Naive thymus-derived CD4-positive, alpha-beta T cell (primary cell): ENCODE measurements at places on chromosomes 3 and 15. TPM values are rescaled to one million over a fixed set of nuclear protein-coding genes. Genes with fewer than 3 reads are reported as not detected.

GRCh38 chr3:196463804-196464203 is 31.6 kb upstream of the UBXN7 start:
- H3K27ac ChIP-seq, result no peak overlapping the region
- DNase-seq, result no peak
- no peak overlapping the region for H3K4me3 ChIP-seq
- H3K4me1 ChIP-seq, result no peaks in the 10 kb centered on the region

DNA sequence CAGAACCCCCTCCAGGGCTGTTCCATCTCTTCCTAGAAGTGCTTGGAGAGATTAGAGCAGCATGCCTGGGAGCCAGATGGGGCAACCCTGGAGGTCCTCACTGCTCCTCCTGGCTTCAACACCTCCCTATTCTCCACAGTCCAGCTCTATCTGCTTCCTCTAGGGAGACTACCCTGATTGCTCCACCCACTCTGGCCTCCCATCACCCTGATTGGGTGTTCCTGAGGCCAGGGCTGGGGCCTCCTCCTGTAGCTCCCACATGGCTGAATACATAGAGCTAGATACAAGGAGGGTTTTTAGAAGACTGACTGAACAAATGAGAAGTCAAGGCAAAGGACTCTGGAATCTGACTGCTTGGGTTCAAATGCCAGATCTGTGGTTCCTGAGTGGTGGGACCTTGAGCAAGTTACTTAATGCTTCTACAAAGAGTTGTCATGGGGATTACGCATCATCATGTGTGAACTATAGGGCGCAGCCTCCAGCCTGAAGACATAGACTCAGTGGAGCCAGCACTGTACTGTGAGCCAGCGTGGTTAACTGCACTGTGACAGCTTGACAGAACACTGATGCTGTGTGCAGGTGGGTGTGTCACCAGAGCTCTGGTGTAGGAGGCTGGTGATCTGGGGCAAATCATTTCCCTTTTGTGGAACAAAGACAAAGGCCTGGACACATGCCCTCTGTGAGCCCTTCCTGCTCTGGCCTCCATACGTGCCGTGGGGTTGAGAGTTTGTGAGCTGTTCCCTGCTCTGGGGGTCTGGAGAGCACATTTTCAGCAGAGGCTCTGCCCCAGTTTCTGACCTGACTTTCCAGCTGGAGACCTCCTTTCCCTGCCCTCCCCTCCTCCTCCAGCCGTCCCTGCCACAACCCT is 74.8 kb downstream of the SCN5A start:
- H3K36me3 ChIP-seq, result no peaks in the 10 kb centered on the region
- H3K27me3 ChIP-seq, result no peaks in the 10 kb centered on the region
- H3K4me3 ChIP-seq, result no peak overlapping the region
- peak; percentile 15 for DNase-seq
- H3K27ac ChIP-seq, result no peak overlapping the region

GRCh38 chr3:15310491-15311370 is 21.7 kb downstream of the SH3BP5 start:
- no peak overlapping the region for H3K27ac ChIP-seq
- peak; percentile 18 for DNase-seq
- H3K4me1 ChIP-seq, result peaks cover 50% of the 10 kb centered on the region

- H3K27me3 ChIP-seq, result no peaks in the 10 kb centered on the region
- no peak overlapping the region for H3K4me3 ChIP-seq
- no peak for DNase-seq
- no peaks in the 10 kb centered on the region for H3K4me1 ChIP-seq
- no peaks in the 10 kb centered on the region for H3K36me3 ChIP-seq
Observed at GRCh38 chr3:151931171-151931570, 57.7 kb downstream of the SUCNR1 start.

- no peak overlapping the region for H3K27ac ChIP-seq
- H3K4me1 ChIP-seq, result no peaks in the 10 kb centered on the region
- H3K4me3 ChIP-seq, result no peak overlapping the region
- no peak for DNase-seq
- H3K27me3 ChIP-seq, result no peaks in the 10 kb centered on the region
- no peaks in the 10 kb centered on the region for H3K36me3 ChIP-seq
Observed at GRCh38 chr15:78417754-78418630, 20.0 kb upstream of the IREB2 start.

DNA sequence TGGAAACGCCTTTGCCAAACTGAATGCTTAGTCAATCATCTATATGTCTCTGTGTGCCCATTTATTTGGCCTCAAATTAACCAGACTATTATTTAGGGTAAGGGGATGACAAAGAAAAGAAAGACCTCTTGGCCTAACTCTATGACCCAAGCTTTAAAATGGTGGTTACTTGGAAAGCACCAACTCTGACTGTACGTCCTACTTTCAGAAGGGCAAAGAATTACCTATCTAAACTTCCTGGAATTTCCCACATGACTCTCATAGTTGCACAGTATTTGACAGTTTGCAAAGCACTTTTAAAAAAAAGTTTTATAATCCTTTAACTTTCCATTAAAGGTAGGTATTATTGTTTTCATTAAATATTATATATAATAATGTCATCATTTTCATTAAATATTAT is 6.3 kb upstream of the MTHFS start:
- H3K27ac ChIP-seq, result no peak overlapping the region
- H3K4me1 ChIP-seq, result no peaks in the 10 kb centered on the region
- H3K27me3 ChIP-seq, result no peaks in the 10 kb centered on the region
- H3K4me3 ChIP-seq, result no peak overlapping the region
- DNase-seq, result no peak
- no peaks in the 10 kb centered on the region for H3K36me3 ChIP-seq

GRCh38 chr15:34725556-34725955 is 29.2 kb downstream of the GJD2 start:
- no peaks in the 10 kb centered on the region for H3K36me3 ChIP-seq
- H3K27me3 ChIP-seq, result no peaks in the 10 kb centered on the region
- DNase-seq, result no peak
- H3K4me3 ChIP-seq, result no peak overlapping the region
- H3K27ac ChIP-seq, result no peak overlapping the region
- no peaks in the 10 kb centered on the region for H3K4me1 ChIP-seq

DNA sequence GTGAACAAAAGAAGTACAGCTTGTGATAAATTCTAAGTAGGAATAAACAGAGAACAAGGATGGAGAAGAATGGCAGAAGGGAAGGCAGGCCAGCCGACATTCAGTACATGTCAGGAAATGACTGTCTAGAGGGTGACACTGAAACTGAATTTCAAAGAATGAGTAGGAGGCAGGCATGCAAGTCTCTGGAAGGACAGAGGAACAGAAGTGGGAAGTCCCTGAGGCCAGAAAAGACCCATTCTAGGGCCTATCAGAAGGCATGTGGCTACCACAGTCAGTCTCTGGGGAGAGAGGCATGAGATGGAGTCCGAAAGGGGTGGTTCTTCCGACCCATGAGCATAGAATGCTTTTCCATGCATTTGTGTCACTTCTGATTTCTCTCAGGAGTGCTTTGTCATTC is 243.5 kb upstream of the UBE2E2 start:
- no peak for DNase-seq
- H3K27me3 ChIP-seq, result no peaks in the 10 kb centered on the region
- no peak overlapping the region for H3K4me3 ChIP-seq
- H3K4me1 ChIP-seq, result no peaks in the 10 kb centered on the region
- H3K27ac ChIP-seq, result no peak overlapping the region

DNA sequence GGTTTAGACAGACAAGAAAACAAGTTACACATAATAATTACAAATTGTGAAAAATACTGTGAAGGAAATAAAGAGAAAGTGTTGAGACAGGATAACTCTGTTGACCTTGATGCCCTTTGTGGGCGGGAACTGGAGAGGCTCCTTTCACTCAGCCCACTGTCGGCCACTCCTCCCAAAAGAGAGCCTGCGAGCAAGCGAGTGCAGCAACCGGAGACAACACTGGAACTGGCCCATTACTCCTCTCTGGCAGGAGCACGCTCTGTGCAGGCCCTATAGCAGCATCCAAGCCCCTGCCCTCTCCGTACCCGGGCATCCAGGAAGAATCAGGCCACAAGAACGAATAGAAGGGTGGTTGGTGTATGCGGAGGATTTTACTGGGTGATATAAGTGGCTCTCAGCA is 16.2 kb upstream of the DUT start:
- DNase-seq, result no peak
- H3K27ac ChIP-seq, result no peak overlapping the region
- H3K36me3 ChIP-seq, result no peaks in the 10 kb centered on the region
- H3K4me3 ChIP-seq, result no peak overlapping the region
- H3K27me3 ChIP-seq, result no peaks in the 10 kb centered on the region

- H3K36me3 ChIP-seq, result no peaks in the 10 kb centered on the region
- no peak for DNase-seq
- H3K27ac ChIP-seq, result no peak overlapping the region
Observed at GRCh38 chr15:74265046-74265639, 29.0 kb downstream of the CCDC33 start.

GRCh38 chr3:78825858-78826215 is 942.0 kb downstream of the ROBO1 start:
- H3K36me3 ChIP-seq, result no peaks in the 10 kb centered on the region
- H3K4me3 ChIP-seq, result no peak overlapping the region
- no peaks in the 10 kb centered on the region for H3K4me1 ChIP-seq
- H3K27me3 ChIP-seq, result no peaks in the 10 kb centered on the region
- DNase-seq, result no peak

- H3K4me3 ChIP-seq, result no peak overlapping the region
- H3K27me3 ChIP-seq, result no peaks in the 10 kb centered on the region
- no peaks in the 10 kb centered on the region for H3K4me1 ChIP-seq
- no peaks in the 10 kb centered on the region for H3K36me3 ChIP-seq
- DNase-seq, result no peak
- H3K27ac ChIP-seq, result no peak overlapping the region
Observed at GRCh38 chr3:54547846-54548245, 380.0 kb downstream of the LRTM1 start.

- H3K36me3 ChIP-seq, result no peaks in the 10 kb centered on the region
- no peaks in the 10 kb centered on the region for H3K4me1 ChIP-seq
- no peak overlapping the region for H3K27ac ChIP-seq
- no peak for DNase-seq
- no peak overlapping the region for H3K4me3 ChIP-seq
Observed at GRCh38 chr3:107258300-107258699, 118.9 kb upstream of the CCDC54 start.

DNA sequence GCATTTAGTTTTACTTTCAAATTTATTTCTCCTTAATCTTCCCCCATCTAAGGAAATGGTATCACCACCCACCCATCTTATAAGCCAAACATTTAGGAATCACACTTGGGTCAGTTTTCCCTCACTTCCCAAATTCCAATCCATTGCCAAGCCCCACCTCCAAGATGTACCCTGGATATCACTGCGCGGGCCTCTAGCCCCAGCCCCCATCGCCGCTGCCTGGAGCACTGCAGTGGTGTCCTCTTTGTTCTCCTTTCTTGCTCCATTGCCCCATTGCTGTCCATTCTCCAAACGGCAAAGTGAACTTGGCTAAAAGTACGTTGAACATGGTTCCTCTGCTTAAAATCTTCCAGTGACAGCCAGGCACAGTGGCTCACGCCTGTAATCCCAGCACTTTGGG is 267.8 kb downstream of the SHOX2 start:
- H3K36me3 ChIP-seq, result no peaks in the 10 kb centered on the region
- H3K4me3 ChIP-seq, result no peak overlapping the region
- no peaks in the 10 kb centered on the region for H3K4me1 ChIP-seq
- no peaks in the 10 kb centered on the region for H3K27me3 ChIP-seq
- DNase-seq, result no peak

DNA sequence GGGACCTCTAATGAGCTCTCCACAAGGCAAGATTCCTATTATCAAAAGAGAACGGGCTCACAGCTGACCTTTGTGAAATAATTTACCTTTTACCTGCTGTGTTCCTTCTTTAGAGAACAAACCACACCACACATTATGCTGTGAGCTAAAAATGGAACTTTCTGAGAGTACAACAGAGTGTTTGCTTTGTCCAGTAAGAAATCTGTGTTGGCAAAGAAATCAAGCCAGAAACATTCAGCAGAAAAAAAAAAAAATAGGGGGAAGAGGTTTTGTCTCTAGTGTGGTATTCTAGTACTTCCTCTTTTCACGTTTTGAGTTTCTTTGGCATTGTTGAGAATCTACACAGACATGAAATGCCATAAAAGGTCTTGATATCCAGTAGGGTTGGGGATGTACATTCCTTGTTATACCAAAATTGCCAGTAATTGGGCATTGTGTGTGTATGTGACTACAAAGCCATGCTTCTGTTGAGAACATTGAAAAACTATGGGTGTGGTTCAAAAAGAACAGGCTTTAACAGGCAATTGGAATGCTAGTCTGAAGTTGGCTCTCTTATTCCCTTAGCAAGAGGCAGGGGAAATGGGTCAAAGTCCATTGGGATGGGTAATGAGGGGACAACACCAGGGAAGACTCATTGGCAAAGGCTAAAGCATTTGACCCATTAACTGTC is 273.5 kb downstream of the NEK10 start:
- DNase-seq, result no peak
- H3K4me1 ChIP-seq, result no peaks in the 10 kb centered on the region
- no peak overlapping the region for H3K4me3 ChIP-seq
- H3K36me3 ChIP-seq, result no peaks in the 10 kb centered on the region
- H3K27me3 ChIP-seq, result no peaks in the 10 kb centered on the region

GRCh38 chr3:176403531-176403930 is 793.8 kb downstream of the TBL1XR1 start:
- no peak overlapping the region for H3K4me3 ChIP-seq
- H3K36me3 ChIP-seq, result no peaks in the 10 kb centered on the region

GRCh38 chr3:188863999-188864406 is 307.8 kb upstream of the TPRG1 start:
- no peak overlapping the region for H3K4me3 ChIP-seq
- H3K27ac ChIP-seq, result no peak overlapping the region
- peaks cover 10% of the 10 kb centered on the region for H3K36me3 ChIP-seq
- H3K4me1 ChIP-seq, result no peaks in the 10 kb centered on the region
- no peak for DNase-seq
- H3K27me3 ChIP-seq, result no peaks in the 10 kb centered on the region

DNA sequence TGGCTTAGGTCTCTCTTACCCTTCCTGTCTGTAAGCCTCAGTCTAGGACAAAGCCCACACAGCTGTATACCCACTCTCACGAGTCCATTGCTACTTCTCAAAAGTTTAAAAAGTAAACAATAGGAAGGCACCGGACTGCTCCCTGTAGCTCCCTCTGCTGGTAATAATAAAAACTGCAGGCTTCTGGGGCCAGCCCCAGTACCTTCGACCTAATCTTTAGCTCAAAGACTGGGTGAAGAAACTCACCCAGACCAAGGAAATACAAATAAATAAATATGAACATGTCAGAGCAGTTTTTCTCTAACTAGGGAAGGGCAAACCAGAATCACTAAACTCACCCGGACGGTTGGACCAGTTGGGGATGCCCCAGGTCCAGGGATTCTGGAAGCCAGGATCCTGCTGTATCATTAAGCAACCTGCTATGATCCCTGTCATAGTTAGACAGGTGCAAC is 5.0 kb downstream of the FAM219B start:
- no peaks in the 10 kb centered on the region for H3K36me3 ChIP-seq
- no peak overlapping the region for H3K4me3 ChIP-seq
- peak overlapping the region; percentile 2 for H3K27ac ChIP-seq
- H3K4me1 ChIP-seq, result peaks cover 16% of the 10 kb centered on the region
- H3K27me3 ChIP-seq, result no peaks in the 10 kb centered on the region
- peak; percentile 72 for DNase-seq

Gene FEM1B
- total RNA-seq, result 64.0 TPM

Gene GUCA1C
- not detected for total RNA-seq

Gene GADL1
- total RNA-seq, result not detected

Gene CPB1
- total RNA-seq, result not detected in 2 replicates

Gene DNAH12
- total RNA-seq, result 0.19 TPM

Gene TTC21A
- 4.8 TPM for total RNA-seq

Gene CCNB2
- 1.4 TPM for total RNA-seq
